EL (cell line): ENCODE measurements at places on chromosomes 4 and X.
A peak's percentile ranks its signal among the peaks of the same experiment; 100 is the strongest.

GRCh38 chr4:38747629-38748028 lies 35.2 kb downstream of the TLR10 start:
- no peak for DNase-seq

DNA sequence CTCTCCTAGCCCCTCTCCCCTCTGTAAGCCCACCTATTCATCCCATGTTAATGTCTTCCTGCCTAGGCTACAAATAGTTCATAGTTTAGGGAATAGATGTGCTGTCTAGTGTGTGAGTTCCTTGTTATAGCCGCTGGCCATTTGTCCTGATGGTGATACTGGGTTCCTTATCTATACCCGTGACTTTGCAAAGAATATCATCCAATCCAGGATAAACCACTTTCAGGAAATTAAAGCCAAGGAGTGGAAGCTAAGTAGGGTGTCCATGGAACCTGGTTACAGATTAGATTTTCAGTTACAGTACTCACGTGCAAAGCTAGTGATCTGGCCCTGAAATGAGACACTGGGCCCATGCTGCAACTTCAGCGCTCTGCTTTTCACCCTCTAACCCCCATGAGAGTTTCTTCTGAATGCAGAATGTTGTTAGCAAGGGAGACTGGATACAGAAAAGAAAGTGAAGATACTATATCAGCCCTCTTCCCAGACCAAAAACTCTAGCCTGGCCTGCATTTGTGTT lies 111.4 kb downstream of the TMEM164 start:
- DNase-seq: no peak

DNA sequence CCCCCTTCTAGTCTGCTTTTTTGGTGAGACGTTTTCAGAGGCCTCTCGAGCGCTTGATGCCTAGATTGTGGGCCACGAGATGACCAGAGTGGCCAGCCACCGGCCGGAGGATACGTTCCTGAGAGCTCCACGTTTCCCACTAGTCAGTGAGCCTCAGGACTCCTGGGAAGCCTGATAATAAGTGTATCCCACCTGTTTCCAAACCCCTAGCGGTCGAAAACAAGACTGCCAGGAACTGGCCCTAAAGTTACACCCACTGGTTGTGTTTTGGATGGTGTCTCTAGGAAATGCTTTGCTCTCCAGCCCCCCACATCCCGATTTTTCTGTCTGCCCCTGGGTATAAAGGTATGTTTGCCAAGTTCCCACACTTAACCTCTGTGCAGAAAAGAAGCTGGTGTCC lies 4.6 kb upstream of the RS1 start:
- DNase-seq: no peak

GRCh38 chr4:55727746-55728145 lies 91.6 kb upstream of the NMU start:
- peak; percentile 50 for DNase-seq

DNA sequence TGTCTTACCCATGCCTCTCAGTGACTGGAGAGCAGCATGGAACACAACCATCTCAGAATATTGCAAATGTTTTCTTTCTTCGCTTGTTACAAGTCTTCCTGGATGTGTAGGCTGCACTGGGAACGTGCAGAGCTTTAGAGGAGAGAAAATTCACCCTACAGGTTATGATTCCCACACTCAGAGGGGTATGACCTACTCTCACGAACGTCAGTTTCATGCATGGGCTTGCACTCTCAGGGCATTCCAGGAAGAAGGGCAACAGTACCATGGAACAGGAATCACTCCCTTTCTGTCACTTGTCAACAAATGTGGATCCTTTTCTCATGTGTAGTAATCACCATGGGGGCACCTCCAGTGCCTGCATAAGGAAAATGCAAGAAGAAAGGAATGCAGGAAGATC lies 75.8 kb downstream of the NBDY start:
- DNase-seq: no peak

GRCh38 chr4:26863512-26863911 lies 2.9 kb downstream of the STIM2 start:
- no peak for DNase-seq

DNA sequence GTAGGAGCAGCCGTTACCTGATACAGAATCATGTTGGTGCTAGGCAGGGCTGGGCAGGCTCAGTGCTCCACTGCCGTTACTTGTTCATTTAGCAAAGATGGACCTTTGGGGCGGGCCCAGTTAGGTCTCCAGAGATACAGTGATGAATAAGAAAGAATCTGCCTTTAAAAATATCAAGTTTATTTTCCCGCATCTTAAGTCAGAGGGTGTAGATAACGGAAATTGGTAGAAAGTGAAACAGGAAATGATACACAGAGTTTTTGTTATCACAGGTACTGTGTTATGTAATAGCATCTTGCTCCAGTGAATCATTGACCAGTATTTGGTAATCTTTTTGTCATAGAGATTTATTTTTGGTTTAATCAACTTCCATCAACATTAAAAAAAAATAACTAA lies 5.5 kb downstream of the TMEM131L start:
- DNase-seq: no peak

DNA sequence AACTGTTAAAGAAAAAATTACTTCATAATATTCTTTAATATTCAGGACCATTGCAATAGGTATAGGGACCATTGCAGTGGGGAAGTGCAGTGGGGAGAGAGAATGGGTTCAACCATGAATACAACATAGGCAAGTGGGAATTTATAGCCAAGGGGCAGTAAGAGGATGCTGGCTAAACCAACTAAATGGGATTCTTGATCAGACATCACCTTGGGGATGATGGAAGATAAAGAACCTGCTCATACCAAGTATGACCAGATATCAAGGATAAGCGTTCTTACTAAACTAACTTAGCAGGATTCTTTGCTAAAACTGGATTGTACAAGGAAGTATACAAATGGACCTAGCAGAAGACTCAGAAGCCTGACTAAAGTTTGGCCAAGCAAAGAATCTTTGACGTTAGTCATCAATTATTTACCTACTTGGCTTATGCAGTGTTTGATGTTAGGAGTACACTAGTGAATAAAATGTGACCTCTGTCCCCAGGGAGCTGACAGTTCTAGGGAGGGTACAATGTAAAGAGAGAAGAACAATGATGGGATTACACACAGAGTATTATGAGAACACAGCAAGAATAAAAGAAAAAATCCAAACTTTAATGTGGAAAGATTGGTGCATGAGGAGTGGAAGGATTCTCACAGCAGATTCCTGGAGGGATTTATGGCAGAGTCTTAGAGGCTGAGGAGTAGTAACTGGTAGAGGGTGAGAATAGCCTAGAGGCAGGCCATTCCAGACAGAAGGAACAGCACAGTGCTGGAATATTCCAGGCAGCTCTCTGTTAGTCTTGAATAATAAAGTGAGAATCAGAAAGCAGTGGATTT lies 54.7 kb upstream of the MYOZ2 start:
- peak; percentile 28 for DNase-seq

- no peak for DNase-seq
These were observed 44.8 kb downstream of the NPFFR2 start for GRCh38 chr4:72076562-72076961.

DNA sequence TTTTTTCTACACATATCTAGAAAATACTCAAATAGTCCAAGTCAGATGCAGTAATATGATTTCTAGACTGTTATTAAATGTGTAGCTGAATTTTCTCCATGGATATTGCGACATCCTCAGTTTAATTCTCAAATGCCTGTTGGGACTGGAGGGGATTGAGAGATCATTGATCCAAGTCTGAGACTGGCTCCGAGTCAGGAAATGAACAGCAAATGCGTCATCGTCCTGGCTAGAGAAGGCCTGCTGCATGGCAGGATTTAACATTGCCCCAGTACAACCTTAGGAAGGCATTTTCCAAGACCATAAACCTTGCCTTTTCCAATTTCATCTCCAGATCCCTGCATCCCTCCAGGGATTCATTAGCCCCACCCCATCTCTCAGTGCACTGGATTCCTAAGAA lies 56.6 kb upstream of the SLC6A14 start:
- DNase-seq: peak; percentile 45

DNA sequence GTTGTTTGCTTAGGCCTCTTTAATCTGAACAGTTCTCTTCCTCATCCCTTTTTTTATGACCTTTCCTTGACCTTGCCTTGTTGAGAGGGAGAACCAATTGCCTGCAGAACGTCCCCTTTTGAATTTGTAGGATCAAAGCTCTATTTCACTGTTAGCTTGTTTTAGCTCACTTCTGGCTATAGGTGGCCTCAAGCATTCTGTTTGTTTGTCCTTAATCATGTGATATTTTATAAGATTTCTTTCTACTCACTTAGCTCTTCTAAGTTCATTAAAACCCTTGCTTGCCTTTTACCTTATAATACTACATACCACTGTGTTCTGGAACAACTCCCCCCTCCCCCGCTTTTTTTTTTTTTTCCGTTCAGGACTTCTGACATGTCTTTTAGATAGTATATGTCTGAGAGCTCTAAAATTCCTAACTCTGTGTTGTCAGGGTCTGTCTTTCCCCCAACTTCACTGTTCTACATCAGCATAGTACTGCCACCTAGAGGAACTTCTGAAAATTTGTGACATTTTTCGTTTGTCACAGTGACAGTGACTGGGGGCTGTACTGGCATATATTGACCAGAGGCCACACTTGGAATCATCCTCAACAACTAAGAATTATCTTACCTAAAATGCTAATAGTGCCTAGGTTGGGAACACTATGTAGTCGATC lies 128.5 kb downstream of the LARP7 start:
- peak; percentile 17 for DNase-seq

DNA sequence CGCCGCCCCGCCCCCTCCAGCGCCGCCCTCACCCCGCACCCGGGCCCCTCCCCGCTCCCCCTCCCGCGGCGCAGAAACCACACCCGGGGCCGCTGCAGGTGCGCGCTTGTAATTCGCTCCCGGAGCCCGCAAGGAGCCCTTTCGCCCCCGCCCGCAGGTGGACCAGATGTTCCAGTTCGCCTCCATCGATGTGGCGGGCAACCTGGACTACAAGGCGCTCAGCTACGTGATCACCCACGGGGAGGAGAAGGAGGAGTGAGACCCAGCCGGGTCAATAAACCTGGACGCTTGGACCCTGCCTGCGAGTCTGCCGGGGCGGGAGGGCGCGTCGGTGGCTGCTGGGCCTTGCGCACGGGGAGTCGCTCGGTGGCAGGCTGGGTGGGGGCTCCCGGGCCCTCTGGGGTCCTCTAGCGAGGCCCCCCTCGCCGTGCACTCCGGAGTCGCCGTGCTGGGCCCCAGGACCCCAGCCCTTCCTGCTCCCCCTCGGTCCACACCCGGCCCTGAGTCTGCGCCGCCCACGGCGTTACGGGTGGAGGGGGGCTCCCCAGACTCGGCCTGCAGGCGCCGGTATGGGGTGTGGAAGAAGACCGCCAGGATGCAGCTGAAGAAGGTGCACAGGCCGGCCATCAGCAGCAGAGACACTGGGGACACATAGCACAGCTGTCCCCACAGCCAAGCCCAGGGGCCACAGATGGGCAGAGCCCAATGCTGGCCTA lies 7.1 kb downstream of the SLC49A3 start:
- no peak for DNase-seq

DNA sequence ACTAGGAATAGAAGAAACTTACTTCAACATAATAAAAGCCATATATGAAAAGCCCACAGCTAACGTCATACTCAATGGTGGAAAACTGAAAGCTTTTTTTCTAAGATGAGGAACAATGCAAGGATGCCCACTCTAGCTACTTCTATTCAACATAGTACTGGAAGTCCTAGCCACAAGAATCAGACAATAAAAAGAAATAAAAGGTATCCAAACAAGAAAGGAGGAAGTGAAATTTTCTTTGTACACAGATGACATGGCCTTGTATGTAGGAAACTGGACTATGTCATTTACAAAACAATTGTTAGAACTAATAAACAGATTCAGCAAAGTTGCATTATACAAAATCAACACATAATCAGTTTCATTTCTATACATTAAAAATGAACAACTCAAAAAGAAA lies 25.5 kb upstream of the NXT2 start:
- no peak for DNase-seq

GRCh38 chr4:150547154-150547838 lies 34.7 kb upstream of the MAB21L2 start:
- no peak for DNase-seq

DNA sequence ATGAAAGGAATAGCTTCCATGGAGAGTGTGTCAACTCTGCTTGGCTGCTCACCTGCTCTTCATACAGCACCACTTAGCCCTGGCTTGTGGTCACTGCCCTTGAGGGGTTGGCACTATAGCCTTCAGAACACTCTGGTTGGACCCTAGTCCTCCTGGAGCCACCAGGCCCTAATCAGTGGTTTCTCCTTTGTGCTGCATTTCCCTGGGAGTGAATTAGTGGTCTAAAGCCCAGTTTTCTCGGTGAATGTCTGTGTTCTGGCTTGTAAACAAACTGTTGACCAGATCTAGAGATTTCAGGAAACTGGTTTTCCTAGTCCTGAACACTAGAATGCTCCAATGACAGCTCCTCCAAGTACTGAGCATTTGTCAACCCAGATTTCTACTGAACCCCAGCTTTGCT lies 28.6 kb upstream of the TMEM154 start:
- DNase-seq: no peak

GRCh38 chrX:47497271-47497888 lies 14.4 kb upstream of the ZNF41 start:
- peak; percentile 26 for DNase-seq

DNA sequence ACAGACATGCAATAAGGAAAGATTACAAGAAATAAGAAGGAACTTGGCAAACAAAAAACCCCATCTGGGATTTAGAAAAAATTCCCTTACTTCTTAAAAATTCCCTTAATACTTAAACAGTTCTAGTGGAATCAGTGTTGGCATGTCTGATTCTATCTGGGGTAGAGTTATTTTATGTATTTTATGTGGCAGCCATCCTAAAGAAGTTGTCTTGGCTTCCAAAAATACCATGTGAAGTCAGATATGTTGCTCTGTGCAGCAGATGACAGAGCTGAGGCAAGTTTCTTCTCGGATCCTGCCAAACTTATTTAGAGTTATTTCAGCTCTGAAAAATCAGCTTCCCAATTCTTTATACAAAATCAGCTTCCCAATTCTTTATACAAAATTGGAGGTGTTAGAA lies 14.7 kb downstream of the YY2 start:
- DNase-seq: no peak

DNA sequence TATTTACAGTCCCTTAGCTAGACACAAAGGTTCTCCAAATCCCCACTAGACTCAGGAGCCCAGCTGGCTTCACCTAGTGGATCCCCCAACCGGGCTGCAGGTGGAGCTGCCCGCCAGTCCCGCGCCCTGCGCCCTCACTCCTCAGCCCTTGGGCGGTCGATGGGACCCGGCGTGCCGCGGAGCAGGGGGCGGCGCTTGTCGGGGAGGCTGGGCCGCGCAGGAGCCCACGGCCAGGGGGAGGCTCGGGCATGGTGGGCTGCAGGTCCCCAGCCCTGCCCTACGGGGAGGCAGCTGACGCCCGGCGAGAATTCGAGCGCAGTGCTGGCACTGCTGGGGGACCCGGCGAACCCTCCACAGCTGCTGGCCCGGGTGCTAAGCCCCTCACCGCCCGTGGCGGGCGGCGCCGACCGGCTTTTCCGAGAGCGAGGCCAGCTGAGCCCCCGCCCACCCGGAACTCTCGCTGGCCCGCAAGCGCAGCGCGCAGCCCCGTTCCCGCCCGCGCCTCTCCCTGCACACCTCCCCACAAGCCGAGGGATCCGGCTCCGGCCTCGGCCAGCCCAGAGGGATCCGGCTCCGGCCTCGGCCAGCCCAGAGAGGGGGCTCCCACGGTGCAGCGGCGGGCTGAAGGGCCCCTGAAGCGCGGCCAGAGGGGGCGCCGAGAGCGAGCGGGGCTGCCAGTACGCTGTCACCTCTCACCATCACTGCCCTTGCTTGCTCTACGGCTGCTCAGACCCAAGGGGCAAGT lies 39.4 kb downstream of the WFS1 start:
- no peak for DNase-seq
